ENCODE measurements at places on chromosomes 5 and 9.

GRCh38 chr9:108468364-108468763 is 387.4 kb downstream of the ACTL7B start:
- peak; percentile 50 for DNase-seq

DNA sequence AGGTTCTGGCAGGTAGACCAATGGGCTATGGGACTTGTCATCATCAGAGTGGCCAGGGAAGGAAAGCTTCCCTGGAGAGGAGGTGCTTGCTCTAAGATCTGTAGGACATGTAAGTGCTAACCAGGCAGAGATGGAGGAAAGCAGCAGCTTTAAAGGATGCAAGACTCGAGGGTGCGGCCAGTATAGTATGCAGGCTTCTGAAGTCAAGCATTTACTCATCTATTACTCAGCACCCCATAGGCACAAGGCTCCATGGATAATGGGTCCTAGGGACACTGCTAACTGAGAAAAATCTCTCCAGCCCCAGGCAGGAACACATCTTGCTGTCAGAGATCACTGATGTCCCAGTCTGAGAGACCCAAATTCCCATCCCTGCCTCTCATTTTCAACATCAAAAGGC is 49.7 kb downstream of the WWC1 start:
- DNase-seq: no peak

GRCh38 chr5:115962239-115962564 is at the start of gene LVRN:
Gene LVRN (plus strand): TSS chr5:115962475. CDS start chr5:115962618, 143 bp downstream.
- no peak for DNase-seq

GRCh38 chr5:6766604-6767093 is 53.4 kb downstream of the TENT4A start:
- no peak for DNase-seq

DNA sequence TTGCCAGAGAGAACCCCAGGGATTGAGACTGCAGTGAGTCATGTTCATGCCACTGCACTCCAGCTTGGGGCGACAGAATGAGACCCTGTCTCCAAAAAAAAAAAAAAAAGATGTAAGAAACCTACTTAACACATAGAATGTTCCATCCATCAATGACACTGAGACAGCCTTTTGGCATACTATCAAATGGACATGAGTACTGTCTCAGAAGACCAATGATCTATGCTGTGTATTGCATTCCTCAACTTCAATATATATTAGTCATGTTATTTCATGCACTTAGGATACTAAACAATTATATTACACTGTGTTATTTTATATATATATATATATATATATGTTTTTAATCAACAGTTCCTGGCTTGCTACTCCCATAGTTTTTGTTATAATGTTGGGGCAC is 57.1 kb upstream of the ANKH start:
- peak; percentile 6 for DNase-seq

DNA sequence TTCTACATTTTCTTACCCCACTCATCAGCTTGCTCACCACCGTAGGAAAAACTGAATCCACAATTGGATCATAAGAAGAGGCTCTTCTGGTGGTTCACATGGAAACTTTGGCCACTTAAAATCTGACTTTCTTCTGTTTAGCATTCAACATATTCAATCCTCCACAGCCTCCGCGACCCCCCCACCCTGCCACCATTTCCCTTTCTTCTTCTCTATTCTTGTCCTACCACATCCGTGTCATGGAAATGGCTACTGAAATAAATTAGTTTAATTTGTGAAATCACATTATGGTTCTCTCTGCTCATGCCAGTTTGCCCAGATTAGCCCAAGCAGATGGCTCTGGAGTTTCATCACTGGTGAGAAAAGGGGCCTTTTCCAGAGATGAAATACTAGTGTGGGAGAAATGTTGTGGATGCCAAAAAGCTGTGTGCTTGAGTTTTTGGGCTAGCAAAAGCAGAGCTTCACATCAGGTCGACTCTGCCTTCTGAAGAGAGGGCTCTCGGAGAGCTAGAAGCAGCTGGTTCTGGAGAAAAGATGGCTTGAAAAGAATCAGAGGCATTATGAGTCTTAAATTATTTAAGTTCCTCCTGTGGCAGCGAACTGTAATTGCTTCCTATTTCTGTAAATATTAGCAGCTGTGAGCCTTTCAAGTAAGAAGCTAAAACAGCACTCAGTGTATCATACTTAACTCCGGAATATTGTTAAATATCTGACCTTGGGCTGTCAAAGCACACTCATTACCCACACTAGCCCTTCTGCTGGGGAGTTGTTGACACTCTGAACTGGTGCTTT is 107.1 kb downstream of the MAT2B start:
- DNase-seq: peak; percentile 41

GRCh38 chr5:158212917-158213316 is 354.0 kb upstream of the CLINT1 start:
- no peak for DNase-seq

- no peak for DNase-seq
These were observed 3.3 kb downstream of the SHISAL2B start for GRCh38 chr5:64693636-64694035.

DNA sequence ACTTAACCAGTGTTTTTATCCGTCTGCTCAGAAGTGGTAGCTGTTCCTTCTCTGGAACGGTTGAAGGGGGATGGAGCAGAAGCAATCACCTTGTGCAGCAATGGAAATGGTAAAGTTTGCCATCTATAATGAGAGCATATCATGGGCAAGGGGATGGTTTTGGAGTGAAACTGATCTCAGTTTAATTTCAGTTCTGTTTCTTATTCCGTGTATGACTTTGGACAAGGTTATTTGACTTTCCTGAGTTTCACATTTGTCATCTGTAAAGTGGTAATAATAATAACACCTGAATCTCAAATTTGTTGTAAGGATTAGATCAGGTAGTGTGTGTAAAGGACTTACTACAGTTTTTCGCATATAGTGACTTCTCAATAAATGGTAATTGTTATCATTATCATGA is 106.1 kb downstream of the PCSK1 start:
- no peak for DNase-seq

- DNase-seq: no peak
These were observed 27.5 kb upstream of the NCS1 start for GRCh38 chr9:130144703-130145102.

DNA sequence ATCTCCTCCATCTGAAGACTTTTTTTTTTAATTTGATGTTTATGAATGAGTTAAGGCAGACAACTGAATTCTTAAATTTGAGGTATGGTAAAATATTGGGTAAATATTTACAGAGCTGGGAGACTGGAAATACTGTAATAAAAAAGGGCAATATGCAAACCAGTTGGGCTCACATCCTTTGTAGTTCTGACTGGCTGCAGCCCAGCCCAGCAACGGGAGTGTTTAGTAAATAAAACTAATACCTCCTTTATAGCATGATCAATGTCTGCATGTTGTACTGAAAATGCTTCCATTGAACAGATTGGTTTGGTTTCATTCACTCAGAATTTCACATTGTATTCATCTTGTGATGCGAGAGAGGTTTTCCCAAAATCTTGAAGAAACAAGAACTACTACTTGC is 365.0 kb downstream of the DMRT2 start:
- no peak for DNase-seq

GRCh38 chr5:172451771-172452197 is 2.5 kb downstream of the SH3PXD2B start:
- no peak for DNase-seq

- DNase-seq: no peak
These were observed 118.4 kb downstream of the CTNND2 start for GRCh38 chr5:11785771-11786352.

DNA sequence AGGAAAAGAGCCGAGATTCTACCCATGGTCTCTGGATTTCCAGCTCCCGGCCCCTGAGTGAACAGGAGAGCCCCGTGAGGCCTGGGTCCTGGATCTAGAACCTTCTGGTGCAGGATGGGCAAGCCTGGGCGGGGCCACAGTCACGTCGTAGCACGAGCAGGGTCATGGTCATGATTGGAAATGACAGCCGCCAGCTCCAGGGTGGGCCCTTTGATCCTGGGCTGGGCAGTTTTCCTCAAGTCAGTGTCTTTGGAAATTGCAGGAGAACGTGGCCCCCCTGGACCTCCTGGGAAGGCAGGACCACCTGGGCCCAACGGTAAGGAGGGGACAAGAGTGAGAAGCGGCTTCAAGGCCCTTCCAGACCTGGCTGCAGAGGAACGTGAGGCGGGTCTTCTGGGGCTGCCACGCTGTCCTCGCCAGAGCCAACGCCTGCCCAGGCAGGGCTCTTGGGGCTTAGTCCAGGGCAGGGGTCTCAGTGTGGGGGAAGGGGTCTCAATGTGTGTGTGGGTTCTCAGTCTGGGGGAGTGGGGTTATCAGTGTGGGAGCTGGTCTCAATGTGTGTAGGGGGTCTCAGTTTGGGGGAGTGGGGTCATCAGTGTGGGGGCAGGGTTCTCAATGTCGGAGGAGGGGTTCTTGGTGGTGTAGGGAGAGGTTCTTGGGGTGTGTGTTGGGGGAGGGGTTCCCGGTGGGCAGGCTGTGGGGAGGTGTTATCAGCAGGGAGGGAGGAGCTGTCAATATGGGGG is 2.6 kb downstream of the FCN2 start:
- no peak for DNase-seq

DNA sequence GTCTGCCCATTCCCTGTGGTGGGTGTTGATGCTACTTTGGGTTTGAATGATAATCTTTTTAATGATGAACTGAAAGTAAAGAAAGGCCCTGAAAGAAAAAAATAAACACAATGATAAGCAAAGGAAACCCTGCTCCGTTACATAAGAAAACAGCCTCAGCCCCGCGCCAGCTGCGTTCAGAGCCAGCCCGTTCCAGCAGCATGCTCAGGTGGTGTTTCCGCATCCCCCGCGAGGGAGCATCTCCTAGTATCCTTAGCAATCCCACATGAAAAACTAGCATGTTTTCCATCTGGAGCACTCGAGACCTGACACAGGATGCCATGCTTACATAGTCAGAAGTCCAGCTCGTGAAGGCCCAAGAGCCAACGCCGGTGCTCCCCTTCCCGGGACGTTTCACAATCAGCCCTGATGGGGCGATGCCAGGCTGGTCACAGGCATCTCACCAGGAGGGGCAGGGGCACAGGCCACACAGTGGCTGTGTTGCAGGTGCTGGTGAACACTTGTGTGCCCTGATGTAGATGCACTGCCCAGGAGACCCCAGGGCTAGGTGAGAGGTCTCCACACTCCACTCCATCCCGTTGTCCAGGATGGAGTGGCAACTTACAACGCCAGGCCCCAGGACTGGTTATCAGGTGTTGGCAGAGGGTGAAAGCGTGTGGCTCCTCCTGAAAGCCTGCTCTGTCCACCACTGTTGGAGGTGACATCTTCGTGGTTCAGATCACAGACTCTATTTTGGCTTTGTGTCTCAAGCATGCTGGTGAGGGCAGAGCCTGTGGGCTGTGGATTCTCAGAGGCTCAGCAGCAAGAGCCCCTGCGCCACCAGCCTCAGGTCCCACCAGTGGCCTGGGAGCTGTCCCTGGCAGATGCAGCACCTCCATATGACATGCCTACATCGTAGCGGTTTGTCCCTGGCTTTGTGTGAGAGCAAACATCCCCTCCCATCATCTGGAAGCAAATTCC is 246.8 kb upstream of the IRX1 start:
- DNase-seq: no peak

DNA sequence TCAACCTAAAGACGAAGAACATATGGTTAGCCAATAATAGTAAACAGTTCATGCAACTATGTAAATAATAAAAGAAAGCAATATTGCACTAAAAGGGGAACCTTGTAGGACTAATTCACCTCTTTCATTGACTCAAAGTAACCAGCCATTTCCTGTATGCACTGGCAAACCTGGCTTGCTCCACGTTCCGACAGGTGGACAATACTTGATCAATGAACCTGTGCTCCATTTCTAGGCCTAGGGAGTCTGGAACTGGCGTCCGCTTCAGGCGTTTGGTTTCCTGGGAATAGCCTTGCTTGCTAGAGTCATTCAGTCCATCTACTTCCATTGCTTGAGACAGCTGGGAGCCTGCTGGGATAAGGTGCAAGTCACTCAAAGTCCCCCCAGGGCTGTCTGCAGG is 41.6 kb downstream of the PTAR1 start:
- DNase-seq: no peak

DNA sequence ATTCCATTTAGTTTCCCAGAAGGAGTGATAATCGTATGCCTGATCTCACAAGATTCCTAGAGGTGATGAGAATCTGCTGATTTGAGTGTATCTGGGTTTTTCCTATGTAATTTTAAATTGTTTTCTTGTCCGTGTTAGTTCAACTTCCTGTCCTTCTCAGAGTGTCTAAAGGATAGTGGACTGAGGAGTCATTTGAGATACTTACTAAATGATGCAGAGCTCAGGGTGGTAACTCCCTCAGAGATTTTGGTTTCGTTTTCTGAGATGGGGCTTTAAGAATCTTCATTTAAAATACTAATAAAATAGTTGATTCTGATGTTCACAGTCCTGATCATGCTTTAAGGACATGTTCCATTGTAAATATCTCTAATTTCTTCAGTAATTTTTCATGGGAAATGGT is 30.3 kb downstream of the MELK start:
- no peak for DNase-seq

DNA sequence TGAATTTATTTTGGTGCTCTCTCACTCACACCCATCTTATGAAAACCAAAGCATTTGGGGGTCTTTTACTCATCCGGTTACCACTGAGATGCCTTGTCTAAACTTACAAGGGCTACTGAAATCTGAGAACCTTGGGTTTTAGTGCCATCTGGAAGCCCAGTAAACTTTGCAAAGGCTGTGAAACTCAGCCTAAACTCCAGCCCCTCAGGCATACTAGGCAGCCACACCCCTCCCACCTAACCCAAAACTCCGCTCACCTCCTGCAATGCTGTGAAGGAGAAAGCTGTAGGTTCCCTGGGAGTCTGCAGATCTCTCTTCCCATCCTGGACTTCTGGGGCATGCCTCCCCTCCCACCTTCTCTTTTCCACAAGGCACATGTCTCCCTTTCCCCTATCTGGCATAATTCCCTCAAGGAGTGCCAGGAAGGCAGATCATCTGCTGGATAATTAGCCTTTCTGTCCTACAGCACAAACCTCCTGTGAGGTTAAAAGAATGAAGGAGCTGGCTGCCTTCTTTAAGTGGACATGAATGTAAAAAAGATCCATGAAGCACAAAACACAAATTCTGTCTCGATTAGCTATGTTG is 71.5 kb upstream of the ANXA1 start:
- no peak for DNase-seq

- no peak for DNase-seq
These were observed 255.5 kb downstream of the ARRDC3 start for GRCh38 chr5:91127456-91128081.

GRCh38 chr9:127884427-127884911 is 7.0 kb upstream of the AK1 start:
- no peak for DNase-seq

DNA sequence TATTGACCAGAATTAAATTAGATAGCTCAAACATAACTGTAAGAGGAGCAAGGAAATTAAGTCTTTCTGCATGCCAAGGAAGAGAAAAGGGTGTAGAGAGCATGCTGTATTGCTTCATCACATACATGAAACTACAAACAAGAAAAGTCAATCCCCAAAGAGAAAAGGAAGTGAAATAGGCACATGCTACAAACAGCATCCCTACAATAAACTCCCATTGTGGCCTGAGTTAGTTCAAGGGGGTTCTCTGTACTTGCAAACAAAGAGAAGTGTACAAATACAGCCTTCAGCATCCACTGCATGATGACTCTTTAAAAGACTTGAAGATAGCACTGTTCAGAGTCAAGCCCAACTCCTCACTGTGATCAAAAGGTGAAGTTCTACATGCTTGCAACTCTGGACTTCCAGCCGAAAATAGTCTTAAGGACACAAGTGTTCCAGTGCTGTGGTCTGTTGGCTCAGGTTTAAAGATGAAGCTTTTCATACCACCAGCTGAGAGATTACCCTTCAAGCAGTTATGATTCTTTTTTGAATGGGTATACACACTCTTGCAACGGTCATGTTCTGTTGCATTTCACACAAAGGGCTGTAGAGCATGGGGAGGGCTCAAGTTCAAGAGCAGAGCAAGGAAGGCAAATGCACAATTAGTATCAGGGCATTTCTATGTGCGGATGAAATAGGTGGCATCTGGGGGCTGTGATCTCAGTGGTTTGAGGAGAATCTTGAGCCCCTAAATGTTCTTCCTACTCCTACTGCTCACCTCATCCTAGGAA is 534.5 kb downstream of the EBF1 start:
- DNase-seq: no peak

Measured in NCI-H1694 (cell line).